ENCODE measurements at places on chromosomes 5 and 9.
A peak's percentile ranks its signal among the peaks of the same experiment; 100 is the strongest.

DNA sequence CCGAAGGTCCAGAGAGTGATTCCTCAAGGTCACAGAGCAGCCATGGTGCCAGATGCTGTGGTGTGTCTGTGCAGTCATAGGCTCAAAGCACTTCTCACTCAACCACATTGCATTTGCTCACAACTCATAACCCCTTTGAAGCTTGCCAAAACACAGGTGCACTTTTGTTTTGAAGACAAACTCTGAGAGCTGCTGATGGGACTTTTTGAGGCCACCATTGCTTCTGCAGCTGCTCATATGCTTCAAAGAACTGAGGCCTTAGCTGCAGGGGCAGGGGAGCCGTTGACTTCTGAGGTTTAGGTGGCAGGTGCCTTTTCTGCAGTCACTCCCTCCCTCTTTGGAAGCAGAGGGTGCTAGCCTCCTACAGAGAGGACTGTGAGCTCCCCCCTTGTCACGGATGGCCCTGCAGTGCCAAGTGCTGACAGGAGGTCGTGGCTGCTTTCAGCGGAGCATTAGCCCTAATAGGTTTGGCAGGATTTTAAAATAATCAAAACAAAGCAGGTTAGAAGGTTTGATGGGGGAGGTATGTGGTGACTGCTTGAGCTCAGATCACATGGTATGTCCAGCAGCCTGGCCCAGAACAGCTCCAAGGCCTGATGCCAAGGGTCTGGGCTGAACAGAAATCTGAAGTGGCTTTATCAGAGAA is 232.1 kb downstream of the MAN2A1 start:
- no peak for DNase-seq

DNA sequence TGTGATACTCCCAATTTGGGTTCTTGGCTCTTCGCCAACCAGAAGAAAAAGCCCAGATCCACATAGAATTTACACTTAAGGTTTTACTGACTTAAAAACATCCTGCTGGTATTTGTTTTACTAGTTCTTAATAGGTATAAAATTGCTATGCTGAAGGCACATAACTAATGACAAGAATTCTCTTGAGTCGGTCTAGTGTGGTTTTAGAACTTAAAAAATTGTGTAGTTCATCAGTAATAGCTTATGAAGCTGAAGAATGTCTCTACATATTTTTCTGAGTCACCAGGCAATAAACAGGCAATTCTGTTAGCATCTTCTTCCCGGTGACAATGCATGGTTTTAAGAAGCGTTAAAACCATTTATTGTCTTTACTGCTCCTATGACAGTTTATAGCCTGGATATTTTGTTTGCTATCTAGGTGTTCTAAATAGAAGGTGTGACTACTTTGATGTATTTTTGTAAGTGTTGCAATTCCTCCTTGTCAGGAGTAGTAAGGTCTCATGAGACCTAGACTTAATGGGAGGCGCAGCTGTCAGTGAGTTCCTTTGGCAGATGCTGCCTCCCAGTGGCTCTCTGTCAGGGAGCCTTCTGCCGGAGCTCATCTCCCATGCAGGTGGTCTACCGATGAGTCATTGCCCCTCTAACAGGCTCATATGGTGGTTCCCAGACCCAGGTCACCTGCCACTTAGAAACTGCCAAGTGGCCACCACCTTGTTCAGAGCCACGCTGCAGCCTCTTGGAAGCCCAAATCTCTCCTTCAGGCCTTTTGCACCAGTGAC is 173.8 kb downstream of the MAST4 start:
- no peak for DNase-seq

DNA sequence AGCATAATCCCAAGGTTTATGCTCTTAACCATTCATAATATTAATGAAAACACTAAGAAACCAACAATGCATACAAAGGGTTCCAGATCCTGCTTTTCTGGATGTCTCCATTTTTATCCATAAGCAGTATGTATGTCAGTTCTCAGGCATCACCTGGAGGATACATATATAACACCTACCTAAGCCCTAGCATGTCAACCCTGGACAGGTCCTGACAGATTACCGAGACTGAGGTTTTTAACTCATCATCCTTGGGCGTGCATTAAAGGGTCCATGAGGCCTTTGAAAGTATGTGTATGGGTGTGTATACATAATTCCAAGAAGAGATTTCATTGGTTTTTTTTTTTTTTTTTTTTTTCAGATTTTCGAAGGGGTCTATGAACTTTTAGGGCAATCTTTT is 70.6 kb downstream of the SH3TC2 start:
- no peak for DNase-seq

DNA sequence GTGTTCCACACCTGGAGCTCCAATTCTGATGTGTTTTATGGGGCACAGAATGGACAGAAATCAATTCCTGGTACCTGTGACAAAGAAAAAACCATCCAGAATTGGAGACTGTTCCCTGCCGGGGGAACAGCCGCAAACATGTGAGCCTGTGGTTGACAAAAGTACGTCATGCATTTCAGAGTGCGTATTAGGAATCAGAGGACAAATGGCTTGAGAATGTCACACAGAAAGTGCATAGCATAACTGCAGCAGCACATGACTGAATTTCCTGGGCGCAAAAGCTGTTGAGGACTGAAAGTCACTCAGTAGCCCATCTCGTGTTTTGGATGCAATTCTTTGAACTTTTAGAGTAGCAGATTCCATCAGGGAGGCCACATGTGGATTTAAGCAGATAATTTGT is 85.1 kb downstream of the TRIO start:
- no peak for DNase-seq

GRCh38 chr5:96709152-96709821 is 47.1 kb downstream of the CAST start:
- no peak for DNase-seq

- DNase-seq = no peak
Observed at GRCh38 chr9:13568405-13568804, 288.9 kb upstream of the MPDZ start.

- DNase-seq = no peak
Observed at GRCh38 chr9:87236546-87236945, 261.1 kb upstream of the DAPK1 start.

DNA sequence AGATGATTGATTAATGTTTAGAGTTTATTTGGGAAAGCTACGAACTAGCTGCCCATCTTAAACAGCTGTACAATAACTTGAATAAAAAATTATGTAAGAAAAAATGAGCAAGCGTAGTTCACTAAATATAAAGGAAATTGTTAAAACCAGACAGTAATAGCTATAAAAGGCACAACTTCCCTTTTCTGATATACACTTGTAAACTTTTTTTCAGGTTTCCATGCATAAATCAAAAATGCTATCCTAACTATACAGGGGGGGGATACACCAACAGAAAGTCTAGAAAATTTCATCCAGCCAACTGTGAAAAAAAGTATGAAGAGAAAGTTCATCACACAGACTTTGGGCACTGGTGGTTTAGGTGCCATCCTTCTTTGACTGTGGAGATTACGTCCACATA is 122.3 kb downstream of the NR3C1 start:
- DNase-seq = no peak

GRCh38 chr5:106127341-106127781 is 1543.4 kb downstream of the EFNA5 start:
- no peak for DNase-seq

- no peak for DNase-seq
Observed at GRCh38 chr5:176541338-176542134, 4.3 kb upstream of the RNF44 start.

- DNase-seq = no peak
Observed at GRCh38 chr9:99561961-99562565, 259.6 kb upstream of the NR4A3 start.

DNA sequence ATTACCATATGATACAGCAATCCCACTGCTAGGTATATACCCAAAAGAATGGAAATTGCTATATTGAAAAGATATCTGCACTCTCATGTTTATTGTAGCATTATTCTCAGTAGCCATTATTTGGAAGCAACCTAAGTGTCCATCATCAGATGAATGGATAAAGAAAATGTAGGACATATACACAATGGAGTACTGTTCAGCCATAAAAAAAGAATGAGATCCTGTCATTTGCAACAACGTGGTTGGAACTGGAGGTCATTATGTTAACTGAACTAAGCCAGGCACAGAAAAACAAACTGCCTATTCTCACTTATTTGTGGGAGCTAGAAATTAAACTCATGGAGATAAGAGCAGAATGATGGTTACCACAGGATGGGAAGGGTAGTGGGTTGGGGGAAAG is 63.1 kb upstream of the TTC23L start:
- DNase-seq = no peak

- DNase-seq = no peak
Observed at GRCh38 chr5:1799110-1799601, 481 bp downstream of the MRPL36 start.

DNA sequence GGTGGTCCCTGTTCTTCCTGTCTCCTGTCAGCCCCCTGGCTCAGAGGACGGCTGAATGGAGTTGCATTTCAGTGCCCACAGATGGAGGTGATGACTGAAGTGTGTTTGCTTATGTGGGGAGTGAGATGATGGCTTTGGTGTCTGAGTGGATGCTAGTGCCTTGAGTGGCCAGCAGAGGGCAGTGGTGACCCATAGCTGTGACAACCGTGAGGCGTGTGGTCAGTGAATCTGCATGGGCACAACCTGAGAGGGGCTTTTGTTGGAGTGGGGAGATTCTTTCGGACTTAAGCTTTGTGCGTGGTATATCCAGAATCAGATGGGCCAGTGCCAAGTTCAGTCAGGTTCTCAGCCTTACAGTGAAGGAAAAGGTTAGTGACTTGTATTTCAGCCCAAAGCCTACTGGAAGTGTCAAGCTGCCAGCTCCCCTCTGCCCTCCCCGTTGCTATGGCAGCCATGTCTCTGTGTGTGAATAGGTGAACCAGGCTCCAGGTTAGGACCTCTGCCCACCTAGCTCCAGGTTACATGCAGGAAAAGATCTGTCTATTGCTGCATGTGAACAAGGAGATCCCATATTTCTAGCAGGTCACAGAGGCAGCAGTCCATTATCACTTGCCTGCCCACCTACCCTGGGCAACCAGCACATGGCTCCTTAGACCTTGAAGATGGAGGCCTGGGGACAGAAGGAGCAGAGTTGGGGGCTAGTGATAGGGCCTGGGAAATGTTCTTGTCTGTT is 14.7 kb upstream of the CXXC5 start:
- peak; percentile 43 for DNase-seq

- DNase-seq = no peak
Observed at GRCh38 chr5:171496456-171496855, 77.0 kb downstream of the FGF18 start.

DNA sequence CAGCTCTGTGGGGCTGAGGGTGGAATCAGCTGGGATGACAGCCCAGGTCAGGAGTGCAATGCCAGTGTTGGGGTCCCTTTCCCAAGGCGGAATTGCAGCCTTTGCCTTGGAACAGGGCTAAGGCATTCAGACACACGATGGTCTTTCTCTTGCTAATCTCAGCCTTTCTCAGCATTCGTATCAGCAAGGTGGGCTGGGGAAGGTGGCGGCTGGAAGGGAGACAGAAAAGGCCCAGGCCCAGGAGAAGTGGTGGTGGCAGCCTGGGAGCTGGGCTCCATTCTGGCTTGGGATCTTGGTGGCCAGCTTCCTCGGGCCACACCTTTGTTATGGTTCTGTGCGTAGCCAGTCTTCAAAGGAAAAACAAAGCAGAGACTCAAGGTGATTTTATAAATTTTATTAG is 1.1 kb upstream of the ARHGEF28 start:
- DNase-seq = no peak

- peak; percentile 21 for DNase-seq
Observed at GRCh38 chr9:126756876-126757415, 47.9 kb upstream of the ZBTB43 start.

DNA sequence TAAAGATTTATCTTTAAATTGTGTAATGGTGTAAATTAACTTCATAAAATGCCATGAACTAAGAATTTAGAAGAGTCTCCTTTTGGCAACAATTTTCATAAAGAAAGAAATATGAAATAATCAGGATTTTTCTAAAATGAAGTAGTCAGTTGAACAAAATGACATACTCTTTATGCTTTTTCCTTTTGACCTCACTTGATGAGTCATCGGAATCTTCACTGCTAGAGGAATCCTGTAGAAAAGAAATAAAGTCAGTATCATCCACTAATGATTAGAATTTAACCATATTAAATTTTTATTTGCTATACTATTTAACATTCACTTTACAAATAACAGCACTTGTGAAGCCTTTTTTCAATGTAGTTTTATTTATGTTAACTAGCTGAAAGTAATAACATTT is 26.1 kb downstream of the CHD1 start:
- no peak for DNase-seq

DNA sequence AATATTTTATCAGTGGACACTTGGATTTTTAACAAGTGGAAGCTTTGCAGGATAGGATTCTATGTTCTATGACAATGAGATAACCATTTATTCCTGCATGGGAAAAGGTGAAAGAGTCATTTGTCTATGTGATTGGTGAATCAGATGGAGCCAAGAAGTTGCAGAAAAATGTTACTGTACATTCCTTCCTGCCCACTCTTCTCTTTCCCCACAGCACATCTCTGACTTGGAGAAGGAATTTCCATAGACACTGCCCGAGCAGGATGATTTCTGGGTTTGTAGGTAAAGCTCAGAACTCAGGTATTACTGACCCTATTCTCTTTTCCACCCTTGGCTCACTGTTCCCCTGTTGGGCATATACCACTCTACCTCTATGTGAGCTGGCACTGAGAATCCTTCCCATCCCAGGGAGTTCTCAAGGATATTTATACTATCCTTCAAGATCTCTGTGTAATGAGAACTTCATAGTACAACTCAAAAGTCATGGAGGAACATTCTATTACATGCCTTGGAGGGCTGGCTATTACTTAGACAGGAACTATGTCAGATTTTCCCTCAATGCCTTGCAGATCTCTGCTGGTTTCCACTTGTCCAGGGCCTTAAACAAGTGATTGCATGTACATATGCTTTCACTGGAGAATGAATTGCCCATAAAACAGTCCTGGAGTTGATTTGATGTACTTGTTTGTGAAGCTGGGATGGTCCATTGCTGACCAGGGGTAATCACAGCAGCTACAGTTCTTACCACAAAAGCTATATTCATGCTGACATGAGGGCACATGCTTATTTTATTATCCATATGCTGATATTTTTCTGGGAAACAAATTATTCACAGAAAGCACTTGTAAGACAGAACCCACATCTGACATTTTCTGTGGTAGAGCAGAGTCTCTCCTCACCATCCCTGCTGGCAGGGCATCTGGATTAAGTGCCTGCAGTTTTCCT is 24.1 kb downstream of the SLC1A3 start:
- no peak for DNase-seq

DNA sequence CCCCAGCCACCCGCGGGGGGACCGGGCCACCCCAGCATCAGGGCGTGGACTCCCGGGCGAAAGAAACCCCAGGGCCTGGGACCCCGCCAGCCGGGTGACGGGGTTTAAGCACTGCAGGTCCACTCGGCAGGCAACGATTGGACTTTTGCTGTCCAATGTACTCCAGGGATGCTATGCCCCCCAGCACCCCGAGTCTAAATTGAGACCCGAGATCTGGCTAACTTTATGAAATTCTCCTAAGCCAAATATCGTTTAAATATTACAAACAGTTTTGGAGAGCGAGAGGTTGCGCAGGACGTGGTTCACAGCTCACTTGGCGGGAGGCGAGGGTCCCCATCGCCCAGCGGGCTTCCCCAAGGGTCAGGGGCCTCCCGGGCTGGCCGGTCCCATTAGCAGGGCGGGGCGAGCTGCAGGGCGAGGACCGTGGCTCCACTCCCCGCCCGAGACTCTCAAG is 384 bp upstream of the MRPS2 start:
- no peak for DNase-seq
